Stimulated activated CD4-positive, alpha-beta T cell treated with anti-CD3 and anti-CD28 coated beads, Interleukin-1b, Interleukin-23, amount 100 ng/mL, for 48 hours (primary cell): ENCODE measurements at places on chromosomes 2 and 18.

GRCh38 chr2:189549449-189549832 is 31.1 kb downstream of the SLC40A1 start:
- DNase-seq: no peak

GRCh38 chr18:54023471-54023870 is 201.0 kb downstream of the MBD2 start:
- DNase-seq: no peak

- no peak for DNase-seq
These were observed 76.8 kb downstream of the GYPC start for GRCh38 chr2:126732682-126733245.

DNA sequence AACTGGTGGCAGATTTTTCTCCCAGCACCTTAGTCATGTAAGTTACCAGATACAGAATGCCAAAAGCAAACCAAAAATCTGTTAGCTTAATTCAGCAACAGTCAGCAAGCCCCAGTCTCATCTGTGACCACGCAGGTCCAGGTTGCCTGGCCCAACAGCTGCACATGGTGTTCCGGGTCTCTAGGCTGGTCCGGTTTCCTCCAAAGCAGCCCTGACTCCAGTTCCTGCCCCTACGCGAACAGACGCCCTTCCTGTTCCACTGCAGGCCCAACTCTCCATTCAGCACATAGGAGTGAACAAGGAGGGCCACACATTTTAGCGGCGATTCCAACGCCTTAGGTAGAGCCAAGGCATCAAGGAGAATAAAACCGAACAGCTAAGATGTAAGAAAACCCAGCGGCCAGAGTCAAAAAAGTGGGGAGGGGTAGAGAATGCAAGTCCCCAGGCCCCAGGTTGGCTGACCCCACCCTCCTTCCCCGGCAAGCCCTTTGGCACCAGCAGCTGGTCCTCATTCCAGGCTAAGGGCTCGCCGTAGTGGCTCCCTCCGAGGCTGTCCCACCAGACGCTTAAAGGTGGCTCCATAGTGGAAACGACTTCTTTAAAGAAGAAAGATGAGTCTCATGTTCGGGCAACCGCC is 1.5 kb downstream of the STK25 start:
- no peak for DNase-seq

- DNase-seq: no peak
These were observed 175.4 kb downstream of the SATB2 start for GRCh38 chr2:199282309-199282708.
